IPS DF 19.7 (cell line): ENCODE measurements at places on chromosomes 16 and 17.

GRCh38 chr16:28830531-28830930 lies 7.7 kb downstream of the ATXN2L start:
- no peak for DNase-seq

DNA sequence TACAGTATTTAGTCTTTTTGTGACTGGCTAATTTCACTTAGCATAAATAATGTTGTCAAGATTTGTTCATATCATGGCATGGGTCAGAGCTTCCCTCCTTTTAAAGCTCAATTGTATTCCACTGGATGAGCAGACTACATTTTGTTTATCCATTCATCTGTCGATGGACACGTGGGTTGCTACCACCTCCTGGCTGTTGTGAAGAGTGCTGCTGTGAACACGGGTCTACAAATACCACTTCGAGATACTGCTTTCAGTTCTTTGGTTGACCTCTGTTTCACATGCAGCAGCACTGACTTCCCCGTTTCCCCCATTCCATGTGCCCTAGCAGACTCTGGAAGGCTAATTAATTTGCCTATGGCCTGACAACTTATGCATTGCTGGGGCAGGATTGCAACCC lies 285.4 kb downstream of the SHISA9 start:
- no peak for DNase-seq

DNA sequence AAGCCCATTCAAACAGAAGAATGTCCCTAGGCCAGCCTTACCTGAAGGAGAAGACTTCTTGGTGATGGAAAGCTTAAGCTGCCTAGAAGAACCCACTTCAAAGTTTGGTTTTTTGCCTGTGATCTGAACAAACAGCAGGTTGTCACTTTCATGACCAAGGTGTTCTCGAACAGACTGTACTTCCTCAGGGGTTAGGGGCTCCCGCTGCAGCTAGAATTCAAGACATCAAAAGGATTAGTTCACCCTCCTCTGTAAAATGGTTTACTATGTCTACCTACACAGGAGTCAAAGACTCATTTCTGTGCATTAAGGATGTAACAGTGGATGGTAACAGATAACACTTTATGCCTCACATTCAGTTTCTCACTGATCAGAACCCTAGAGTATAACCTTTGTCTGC lies 13.2 kb downstream of the CIAPIN1 start:
- no peak for DNase-seq

GRCh38 chr17:2391597-2392251 lies 9.1 kb downstream of the MNT start:
- DNase-seq: no peak

DNA sequence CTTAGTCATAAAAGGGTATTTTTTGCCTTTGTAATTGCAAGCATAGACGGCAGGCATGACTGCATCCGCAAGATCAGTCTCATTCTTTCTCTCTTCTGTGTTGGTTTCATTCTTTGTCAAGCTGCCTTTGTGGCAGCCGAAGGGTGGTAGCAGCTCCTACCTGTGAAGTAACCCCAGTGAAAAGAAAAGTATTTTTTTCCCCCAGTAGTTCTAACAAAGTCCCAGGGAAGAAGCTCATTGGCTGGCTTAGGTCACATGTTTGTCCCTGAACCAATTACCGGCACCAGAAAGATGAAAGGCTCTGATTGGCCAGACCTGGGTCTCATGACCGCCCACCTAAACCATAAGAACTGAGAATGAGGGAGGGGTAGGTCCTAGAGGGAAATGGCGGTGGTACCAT lies 110.7 kb downstream of the RAP1GAP2 start:
- no peak for DNase-seq

- peak; percentile 60 for DNase-seq
These were observed 17.2 kb downstream of the TMEM114 start for GRCh38 chr16:8572919-8573724.
